Mammary microvascular endothelial cell (primary cell): ENCODE measurements at places on chromosomes 2 and 18. TPM values are rescaled to one million over a fixed set of nuclear protein-coding genes. Genes with fewer than 3 reads are reported as not detected.

FN1 gene
- total RNA-seq = 639 and 766 TPM in 2 replicates

RAMP1 gene
- not detected in 2 replicates for total RNA-seq

BOLL gene
- total RNA-seq = not detected in 2 replicates

SDC1 gene
- 1.4 and 1.9 TPM in 2 replicates for total RNA-seq

MERTK gene
- 13.4 and 14.9 TPM in 2 replicates for total RNA-seq

NT5C1B gene
- total RNA-seq = not detected in 2 replicates

FAM110C gene
- total RNA-seq = not detected in 2 replicates

CYP1B1 gene
- 0.20 TPM in 1 of 2 replicates, not detected in the other for total RNA-seq

PARD3B gene
- 3.0 and 3.1 TPM in 2 replicates for total RNA-seq

SRD5A2 gene
- total RNA-seq = not detected in 2 replicates

EVX2 gene
- total RNA-seq = not detected in 2 replicates
